ENCODE measurements at places on chromosomes 1 and 21.

DNA sequence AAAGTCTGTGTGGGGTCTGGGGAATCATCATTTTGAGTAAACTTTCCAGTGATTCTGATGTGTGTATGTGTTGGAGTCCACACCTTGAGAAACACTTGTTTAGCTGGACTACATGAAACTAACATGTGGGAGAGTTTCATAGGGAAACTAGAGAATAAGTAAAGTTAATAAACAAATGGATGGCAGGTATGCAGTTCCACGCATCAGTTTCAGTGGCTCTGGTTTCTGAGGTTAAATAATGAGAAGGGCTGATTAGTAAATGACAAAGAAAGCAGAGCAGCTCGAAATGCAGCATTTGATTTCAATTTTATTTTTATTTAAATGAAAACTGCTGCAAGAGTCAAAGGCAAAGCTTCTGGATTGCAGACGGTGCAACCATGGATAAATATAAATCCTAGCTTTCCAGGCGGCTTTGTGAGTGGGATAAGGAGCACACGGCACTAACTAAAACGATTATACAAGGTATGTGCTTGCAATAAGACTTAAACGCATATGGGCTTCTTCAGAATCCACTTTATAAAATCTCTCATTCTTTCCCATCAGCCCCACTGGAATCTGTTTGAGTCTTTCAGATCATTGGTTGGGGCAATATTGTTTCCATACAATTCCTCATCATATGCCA lies 310.7 kb downstream of the PLPP3 start:
- DNase-seq = no peak

DNA sequence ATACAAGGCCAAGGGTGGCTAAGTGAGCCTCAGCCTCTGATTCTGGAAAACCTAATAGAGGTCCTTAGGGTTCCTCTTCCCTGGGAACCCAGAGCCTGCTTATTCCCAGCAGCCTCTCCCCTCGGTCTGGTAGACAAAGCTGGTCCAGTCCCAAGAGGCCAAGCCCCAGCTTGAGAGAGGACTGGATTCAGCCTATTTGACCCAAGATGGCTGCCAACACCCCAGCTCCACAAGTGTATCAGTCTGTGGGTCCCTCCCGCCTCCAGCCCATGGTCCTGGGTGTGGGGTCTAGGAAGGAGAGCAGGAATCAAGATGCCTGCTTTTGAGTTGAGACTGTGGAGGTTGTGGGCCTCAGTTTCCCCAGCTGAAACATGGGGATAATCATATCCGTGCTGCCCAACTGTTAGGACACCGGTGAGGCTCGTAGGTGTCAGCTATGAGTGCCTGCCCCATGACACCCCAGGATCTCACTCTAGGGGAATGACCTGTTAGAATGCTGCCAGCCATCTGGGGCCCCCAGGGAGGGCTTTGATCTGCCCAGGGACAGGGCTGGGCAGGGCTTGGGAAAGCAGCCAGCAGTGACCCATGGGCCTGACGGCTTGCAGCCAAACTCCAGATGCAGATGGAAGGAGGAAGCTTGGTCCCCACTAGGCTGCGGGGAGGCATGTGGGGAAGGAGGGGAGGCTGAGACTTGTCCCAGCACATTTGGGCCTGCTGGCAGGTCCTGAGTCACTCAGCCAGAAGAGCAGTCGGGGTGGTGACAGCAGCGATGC lies 45.4 kb downstream of the NUAK2 start:
- no peak for DNase-seq

GRCh38 chr1:200279810-200280411 lies 129.9 kb downstream of the ZNF281 start:
- DNase-seq = no peak

- no peak for DNase-seq
These were observed 214.5 kb downstream of the SMYD3 start for GRCh38 chr1:246292571-246292970.

GRCh38 chr1:7343882-7344281 lies 427.2 kb upstream of the VAMP3 start:
- DNase-seq = no peak

DNA sequence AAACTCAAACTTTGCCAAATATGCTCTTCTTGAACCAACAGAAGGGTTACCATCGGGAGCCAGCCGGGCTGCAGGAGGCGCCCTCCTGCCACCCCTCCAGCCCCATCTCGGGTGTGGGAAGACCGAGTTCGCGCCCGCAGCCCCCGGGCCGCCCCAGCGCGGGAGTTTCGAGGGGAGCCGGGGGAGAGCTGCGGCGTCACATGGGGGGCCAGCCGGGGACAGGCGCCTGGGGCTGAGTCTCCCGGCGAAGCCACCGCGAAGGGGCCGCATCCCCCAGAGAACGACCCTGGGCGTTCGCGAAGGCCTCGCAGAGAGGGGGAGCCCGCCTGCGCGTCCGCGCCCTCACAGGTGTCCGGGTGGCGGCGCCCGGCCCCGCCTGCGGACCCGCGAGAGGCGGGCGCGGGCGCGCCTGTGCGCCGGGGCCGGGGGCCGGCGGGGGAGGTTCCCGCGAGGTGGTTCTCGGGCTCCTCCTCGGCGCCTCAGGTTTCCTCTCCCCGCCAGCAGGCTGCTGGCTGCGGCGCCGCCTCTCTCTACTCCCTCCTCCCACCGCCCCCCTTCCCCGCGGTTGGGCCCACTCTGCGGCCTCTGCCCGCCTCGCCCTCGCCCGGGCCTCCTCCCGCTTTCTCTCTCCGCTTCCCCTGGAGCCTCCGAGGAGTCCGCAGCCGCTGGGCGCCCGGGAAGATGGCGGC lies at the start of gene RAVER2:
Gene RAVER2, plus strand, starts transcription at position 584 of the 689 bp plus-strand sequence. Its CDS starts 98 bp downstream, at position 682.
- DNase-seq = peak; percentile 42

GRCh38 chr1:156095906-156096508 lies 13.7 kb upstream of the MEX3A start:
- no peak for DNase-seq

- no peak for DNase-seq
These were observed 13.9 kb upstream of the MYCL start for GRCh38 chr1:39915499-39916129.

DNA sequence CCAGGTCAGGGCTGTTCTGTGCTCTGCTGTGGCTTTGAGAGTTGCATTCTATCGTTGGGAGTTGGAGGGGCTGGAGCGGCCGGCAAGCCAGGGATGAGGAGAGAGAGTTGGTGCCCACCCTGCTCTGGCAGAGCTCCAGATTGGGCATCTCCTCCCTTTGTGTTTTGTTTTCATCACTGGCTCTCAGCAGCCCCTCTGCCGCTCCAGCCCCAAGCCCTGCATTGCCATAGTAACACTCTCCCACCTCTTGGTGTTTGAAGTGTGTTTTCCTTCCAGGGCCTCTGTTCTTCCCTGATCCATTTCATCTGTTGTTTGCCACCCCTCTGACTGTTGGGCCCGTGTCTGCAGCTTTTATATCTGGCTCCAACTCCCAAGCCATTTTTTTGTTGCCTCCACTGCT lies 152.7 kb downstream of the URB2 start:
- no peak for DNase-seq

GRCh38 chr1:8281843-8282509 lies 35.9 kb upstream of the SLC45A1 start:
- DNase-seq = no peak

All from effector CD4-positive, alpha-beta T cell (primary cell).